ENCODE measurements at places on chromosomes 5 and 9.

DNA sequence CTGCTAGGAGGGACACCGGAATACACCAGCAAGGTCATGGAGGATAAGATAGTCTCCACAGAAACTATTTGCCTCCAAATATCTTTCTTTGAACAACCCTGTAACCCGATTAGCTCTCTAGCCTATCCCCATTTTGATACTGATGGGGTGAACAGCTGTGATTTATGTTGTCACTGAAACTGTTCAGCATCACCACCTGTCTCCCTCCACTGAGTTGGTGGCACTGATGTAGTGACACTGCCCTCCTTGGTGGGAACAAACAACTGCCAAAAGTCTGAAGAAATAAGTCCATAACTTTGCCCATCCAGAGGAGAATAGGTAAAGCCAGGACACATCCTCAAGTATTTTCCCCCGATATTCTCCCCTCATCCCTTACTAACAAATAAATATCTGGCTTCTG, 24.3 kb upstream of the KCNV2 start:
- DNase-seq: no peak

DNA sequence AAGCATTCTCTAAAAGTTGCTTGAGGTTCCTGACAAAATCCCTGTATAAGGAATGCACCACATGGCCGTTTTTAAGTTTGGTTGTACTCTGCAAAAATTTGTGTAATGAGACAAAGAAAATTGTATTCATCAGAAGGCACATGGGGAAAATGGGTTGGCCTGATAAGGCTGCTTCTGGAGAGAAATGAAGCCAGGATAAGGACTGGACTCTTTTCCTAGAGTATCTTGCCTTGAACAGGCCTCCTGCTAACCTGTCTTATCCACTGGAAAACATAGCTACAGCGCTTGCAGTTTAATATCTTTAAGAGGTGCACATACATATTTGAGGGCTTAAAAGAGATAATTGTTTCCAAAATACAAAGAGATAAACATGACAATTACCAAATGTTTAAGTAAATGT, 41.4 kb upstream of the IFNK start:
- DNase-seq: no peak

- no peak for DNase-seq
These were observed 815.4 kb upstream of the DMAC1 start for GRCh38 chr9:8614926-8615440.

DNA sequence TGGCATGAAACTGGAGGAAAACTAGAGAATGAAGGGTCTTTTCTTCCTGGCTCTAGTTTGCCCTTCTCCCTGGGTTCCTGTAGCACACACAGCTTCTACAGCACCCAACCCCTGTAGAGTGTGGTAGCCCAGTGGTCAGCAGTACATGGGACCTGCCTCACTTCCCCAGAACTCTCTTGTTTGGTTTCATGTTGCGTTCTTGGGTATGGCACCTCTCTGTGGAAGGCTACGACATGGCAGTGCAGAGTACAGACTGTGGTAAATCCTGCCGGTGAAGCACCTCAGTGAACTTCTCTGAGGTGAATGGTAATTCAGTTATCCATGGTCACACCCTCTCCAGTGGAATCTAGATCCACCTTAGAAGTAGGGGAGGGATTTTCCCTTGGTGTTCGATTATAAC, 105.5 kb downstream of the TLR4 start:
- DNase-seq: no peak

DNA sequence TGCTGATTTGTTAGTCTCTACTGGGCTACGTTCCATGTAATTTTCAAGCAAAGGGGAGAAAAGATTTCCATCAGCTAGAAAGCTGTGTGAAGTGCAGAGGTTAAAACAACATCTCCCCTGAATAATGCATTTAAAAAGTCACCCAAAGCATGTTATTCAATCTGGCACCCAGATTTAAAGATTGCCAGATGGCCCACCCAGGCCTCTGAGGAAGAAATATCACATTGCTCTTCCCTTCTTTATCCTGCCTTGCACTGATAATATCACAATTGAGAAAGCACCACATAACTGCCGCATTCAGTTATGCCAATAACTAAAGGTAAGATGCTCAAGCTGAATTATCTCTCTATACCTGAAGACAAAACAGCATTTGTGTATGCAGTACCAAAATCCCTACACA, 119.4 kb upstream of the PUM3 start:
- no peak for DNase-seq

- DNase-seq: no peak
These were observed 32.4 kb upstream of the C5orf24 start for GRCh38 chr5:134813407-134813806.

All from ELF-1 (cell line).